ENCODE measurements at places on chromosomes 16 and 17.

- DNase-seq, result no peak
These were observed 2.0 kb upstream of the KIFC3 start for GRCh38 chr16:57804111-57804837.

- DNase-seq, result no peak
These were observed 7.1 kb downstream of the GRB7 start for GRCh38 chr17:39744836-39745215.

- no peak for DNase-seq
These were observed 22.4 kb upstream of the EIF1 start for GRCh38 chr17:41666237-41666641.

GRCh38 chr17:56149266-56150036, 3.8 kb upstream of the ANKFN1 start:
- no peak for DNase-seq

Measured in kidney epithelial cell (primary cell).